ENCODE measurements at places on chromosomes 6 and 20.

GRCh38 chr6:151239603-151240035 is at the start of gene AKAP12:
Gene AKAP12, plus strand, starts transcription at chr6:151239967. Its CDS starts 596 bp downstream, at chr6:151240563.
- DNase-seq, result peak; percentile 29

DNA sequence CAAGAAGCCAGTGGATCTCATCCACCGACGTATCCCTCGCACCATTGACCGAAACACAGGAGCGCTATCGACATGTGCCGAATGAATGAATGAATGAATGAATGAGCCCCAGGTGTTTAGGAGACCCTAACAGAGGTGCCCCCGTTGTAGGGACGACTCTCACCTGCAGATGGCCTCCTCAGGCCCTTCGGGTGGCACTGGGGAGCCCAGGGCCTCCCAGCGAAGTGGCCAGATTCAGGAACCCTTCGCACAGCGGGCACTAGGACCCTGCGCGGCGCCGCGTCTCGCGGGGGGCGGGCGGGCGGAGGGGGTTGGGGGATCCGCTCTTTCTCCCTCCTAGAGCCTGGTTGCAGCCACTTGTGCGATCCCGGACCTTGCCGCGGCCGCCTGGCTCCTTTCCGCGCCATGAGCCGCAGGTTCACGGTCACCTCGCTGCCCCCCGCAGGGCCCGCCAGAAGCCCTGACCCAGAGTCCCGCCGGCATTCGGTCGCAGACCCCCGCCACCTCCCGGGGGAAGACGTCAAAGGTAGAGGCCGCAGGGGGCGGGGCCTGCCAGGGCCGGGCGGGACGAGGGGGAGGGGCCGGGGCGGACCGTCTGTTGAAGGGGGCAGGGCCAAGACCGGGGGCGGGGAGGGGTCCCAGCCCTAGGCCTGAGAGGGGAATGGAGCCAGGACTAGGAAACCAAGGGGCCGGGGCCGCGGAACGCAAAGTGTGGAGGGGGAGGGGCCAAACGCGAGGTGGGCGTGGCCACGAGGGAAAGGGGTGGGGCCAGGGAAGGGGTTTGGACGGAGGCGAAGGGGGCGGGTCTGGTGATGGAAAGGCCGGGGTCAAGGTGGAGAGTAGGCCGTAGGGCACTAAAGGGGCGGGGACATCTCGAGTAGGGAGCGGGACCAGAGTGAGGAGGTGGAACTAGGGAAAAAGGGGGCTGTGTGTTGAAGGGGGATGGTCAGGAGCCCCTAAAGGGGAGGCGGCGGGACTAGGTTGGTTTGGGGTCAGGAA is 7.4 kb upstream of the SLC12A5 start:
- DNase-seq, result no peak

DNA sequence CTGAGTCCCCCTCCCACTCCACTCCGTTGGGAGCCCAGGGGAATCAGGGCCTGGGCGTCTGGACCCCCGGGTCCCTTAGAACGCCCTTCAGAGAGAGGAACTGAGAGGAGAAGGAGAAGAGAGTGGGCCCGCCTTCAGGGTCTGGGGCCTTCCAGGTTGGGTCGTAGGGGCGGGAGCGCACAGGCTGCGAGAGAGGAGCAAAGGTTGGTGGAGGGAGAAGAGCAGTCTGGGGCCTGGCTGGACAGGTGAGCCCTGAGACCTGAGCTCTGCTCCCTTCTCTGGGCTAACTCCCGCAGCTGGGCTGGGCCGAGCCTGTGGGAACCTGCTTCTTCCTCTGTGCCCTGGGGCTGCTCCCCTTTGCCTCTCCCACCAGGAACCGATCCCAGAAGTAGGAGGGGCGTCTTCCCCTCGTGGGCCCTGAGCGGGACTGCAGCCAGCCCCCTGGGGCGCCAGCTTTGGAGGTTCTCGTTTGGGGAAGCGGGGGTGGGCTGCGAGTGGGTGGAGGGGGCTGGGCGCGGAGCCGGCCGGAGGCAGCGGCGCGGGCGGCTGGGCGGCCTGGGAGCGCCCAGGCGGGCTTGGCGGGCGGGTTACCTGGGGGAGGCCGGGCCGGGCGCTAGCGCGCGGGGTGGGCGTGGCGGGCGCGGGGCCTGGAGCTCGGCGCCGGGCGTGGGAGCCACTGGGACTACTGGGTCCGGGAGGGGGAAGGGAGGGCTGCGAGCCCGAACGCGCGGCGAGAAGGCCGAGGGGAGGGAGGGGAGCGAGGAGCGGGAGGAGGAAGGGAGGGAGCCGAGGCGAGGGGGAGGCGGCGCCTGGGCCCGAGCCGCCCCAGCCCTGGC is at the start of gene DDR1:
TSS of gene DDR1 (plus strand) at position 835 of the 836 bp plus-strand sequence. CDS start 4,211 bp downstream, outside the sequence.
- DNase-seq, result peak; percentile 81

GRCh38 chr20:44104798-44105517 is 82.0 kb downstream of the JPH2 start:
- no peak for DNase-seq

DNA sequence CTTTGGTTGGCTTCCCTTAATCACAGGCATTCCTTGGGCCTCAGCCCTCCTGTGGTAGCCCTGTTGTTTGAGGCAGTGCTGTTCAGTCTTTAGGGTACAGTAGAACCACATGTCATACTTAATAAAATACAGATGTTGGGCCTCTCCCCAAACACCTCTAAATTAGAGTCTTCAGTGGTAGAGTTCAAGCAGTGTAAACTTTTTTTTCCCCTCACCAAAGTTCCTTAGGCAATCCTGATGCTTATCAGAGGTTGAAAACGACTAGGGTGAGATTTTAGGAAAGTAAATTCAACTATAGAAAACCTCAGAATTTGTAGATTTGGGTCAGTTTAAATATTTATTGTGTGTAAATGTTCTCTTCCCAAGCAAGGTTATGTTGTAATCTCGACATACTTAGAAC is 44.6 kb downstream of the BLTP3A start:
- no peak for DNase-seq

- DNase-seq, result no peak
Observed at GRCh38 chr6:20819774-20820400, 285.6 kb downstream of the CDKAL1 start.

DNA sequence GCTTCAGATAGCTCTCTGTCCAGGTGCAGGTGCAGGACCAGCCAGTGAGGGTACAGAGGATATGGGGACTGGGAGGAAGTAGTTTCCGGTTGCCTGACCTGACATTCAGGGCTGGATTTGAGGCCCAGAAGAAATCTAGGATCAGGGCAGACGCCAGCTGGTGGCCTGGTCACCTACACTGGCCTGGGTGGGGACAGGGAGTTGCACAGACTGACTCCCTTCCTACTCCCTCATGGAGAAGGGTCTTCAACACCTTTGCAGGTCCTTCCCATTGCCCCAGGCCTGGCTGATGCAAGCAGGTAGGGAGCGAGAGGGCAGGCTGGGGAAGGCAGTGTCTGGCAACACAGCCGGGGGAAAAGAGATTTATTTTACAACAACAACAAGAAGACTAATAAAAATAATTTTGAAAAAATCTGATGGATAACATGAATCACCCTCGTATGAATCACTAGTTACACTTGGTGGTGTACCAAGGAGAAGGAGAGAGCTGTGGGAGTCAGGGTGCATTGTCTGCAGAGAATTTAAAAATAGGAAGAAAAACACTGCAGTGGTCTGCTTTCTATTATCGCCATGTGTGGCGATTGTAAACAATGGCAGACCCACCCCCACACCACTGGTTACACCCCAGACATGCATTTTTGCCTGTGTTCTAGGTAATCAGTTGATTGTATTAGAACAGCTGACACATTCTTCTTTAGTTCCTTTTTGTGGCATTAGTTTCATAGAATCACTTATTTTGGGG is 62.3 kb upstream of the SNX9 start:
- DNase-seq, result no peak

- peak; percentile 57 for DNase-seq
Observed at GRCh38 chr6:152552616-152553209, 84.4 kb downstream of the SYNE1 start.

- DNase-seq, result no peak
Observed at GRCh38 chr6:48626421-48626820, 515.4 kb upstream of the PTCHD4 start.

DNA sequence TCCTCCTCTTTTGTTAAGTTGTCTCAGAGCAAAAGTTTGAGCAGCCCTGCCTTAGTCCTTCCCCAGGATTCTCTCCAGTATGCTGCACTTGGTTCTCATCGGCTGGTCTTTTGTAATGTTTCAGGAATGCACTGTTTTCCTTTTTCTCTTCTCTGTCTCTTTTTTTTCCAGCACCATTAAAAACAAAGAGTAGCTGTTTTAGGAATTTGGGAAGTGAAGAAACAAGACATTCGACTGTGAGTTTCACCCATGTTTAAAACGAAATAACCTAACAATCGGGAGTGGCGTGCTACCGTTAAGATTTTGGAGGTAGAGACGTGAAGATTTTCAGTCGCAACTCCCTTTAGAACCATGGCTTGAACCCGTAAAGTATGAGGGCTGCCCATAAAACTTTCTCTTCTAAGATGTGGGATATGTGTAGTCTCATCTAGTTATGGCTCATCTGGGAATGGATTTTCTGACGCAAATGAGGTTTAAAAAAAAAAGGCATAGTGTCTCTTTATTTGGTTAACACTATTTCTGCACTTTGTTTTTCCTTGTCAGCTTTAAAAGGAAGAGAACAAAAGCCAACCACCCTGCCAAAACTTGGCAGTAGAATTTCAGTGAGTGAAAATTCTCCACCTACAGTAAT is 35.9 kb upstream of the RAB23 start:
- no peak for DNase-seq

- no peak for DNase-seq
Observed at GRCh38 chr20:3189561-3190131, 14.8 kb downstream of the DDRGK1 start.

DNA sequence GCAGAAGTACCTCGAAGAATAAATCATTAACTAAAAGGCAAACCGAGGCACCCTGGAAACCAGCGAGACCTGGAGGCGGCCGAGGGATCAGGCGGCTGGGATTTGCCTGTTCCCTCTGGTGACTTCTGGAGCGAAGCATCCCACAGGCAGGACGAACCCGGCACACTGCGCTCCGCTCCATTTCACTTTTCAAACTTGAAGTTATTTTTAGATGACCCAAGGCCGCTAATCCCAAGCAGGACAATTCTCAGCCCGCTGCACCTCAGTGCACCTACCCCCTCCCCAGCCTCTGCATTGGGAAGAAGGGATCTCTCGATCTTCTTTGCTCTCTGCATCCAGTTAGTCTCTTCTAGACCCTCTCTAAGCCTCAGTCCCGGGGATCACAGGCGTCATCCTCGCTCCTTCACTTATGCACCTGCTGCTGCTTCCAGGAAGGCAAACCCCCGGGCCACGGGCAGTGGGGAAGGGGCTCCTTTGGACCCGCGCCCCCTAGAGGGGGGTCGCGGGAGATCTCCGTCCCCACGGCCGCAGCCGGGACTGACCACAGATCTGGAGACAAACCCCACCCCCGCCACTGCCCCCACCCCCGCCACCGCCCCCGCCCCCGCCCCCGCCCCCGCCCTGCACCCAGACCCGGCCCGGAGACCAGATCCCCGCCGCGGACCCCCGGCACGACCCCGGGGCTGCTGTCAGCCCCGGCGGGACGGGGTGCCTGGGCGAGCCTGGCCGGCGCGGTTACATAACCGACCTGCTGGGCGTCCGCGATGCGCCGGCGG is 636 bp downstream of the RCAN2 start:
- DNase-seq, result peak; percentile 44

Data from left ventricle myocardium inferior (tissue), 1 donor.